NCI-H1048 (cell line): ENCODE measurements at places on chromosomes 1 and 21.

DNA sequence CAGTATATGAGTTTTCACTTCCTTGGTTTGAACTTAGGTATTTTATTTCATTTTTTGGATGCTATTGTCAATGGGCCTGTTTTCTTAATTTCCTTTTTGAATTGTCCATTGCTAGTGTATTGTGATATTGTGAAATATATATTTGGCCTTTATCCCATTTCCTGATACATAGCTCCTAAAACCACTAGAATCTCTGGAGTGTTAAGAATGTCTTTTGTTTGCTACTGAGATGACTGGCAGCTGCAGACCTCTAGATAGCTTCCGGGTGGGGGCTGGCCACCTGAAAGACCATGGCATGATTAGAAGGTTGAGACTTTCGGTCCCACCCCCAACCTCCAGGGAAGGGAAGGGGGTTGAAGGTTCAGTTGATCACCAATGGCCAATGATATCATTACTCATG is 245.4 kb downstream of the KCNJ6 start:
- no peak for DNase-seq

GRCh38 chr21:44299085-44299457 is 782 bp upstream of the PFKL start:
- DNase-seq, result no peak

- DNase-seq, result no peak
Observed at GRCh38 chr1:2506007-2506860, 20.2 kb downstream of the PANK4 start.

GRCh38 chr1:78619446-78619802 is 824 bp upstream of the IFI44L start:
- no peak for DNase-seq

- no peak for DNase-seq
Observed at GRCh38 chr1:43541721-43542401, 11.2 kb downstream of the PTPRF start.

DNA sequence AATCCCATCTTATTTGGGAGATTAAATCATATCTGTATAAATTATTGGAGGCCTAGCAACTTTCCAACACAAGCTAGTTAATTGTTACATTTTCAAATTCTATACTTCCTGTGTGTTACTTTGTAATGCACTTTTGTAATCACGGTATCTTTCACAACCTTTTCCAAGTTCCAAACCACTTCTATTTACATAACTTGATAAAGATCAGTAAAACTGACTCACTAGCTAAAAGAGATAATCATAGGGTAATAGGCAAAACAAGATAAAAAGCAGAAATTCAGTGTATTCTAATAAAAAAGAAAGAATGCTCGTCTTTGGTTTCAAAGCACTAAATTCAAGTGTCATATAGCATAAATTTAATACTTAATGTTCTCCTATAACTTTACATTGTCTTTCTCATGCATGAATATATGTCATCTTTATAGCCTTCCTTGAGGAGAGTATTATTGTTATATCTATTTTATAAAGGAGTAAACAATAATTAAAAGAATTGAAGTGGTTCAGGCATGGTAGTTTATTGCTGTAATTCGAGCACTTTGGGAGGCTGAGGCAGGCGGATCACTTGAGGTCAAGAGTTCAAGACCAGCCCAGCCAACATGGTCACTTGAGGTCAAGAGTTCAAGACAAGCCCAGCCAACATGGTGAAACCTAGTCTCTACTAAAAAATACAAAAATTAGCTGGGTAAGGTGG is 66.4 kb downstream of the RGS13 start:
- no peak for DNase-seq

- no peak for DNase-seq
Observed at GRCh38 chr1:24427545-24427862, 11.9 kb downstream of the NIPAL3 start.

DNA sequence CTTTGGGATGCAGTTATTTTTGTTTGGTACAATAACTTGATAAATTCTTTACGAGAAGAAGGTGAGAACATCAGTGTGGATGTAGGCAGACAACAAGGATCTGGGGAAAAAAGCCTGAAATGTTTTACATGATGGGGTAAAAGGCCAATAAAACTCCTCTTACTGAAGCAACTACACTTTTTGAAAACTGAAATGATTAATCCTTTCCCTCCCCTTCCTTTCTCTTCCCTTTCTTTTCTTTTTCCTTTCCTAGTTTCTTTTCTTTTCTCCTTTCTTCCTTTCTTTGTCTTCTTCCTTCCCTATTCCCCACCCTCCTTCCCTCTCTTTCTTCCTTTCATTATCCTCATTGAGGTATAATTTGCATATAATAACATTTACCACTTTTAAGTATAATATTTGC is 24.6 kb downstream of the F5 start:
- DNase-seq, result no peak

DNA sequence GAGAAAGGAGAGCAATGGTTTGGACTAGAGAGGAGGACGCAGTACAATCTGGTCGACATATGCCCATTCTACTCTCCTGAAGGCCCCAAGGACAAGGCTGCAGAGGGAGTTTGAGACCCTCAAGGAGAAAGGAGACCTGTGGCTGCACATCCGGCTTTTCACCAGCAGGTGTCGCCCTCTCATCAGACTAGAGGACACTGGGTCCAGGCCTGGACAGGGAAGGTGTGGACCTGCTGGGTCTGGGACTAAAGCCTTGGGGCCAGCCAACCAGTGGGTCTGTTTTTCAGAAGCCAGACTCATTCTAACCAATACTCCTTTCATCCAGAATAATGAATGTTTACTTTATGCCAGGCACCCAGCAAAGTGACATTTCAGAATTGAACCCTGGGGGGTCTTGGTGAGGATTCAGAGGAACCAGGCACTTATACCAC is 5.0 kb downstream of the SRARP start:
- DNase-seq, result peak; percentile 60

DNA sequence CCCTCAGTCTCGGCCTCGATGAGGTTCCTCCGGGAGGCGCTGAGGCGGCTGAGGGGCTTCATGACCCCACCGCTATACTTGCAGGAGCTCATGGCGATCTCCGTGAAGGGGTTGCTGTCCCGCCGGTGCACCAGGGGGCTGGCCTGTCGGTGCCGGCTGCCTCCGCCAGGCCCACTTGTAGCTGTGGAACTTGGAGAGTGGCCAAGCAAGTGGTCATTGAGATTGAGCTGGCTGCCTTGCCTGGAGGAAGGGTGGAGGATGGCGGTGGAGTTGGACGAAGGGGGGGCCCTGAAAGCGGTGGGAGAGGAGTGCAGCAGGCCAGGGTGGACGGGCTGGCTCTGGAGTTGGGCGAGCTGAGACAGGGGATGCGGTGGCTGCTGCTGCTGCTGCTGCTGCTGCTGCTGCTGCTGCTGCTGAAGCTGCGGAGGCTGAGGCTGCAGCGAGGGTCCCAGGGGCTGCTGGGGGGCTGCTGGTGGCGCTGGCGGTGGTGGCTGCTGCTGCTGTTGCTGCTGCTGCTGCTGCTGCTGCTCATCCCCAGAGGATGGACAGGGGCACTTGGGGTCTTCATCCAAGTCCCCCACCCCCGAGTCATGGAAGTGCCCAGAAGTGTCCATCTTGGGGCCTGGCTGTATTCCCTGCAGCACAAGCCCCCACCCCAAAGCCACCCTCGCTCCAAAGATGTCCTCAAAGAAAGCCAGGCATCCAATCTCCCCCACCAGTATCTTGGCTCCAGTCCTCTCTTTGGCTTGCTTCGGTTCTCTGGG is 548 bp downstream of the KCNN3 start:
- no peak for DNase-seq

- no peak for DNase-seq
Observed at GRCh38 chr21:17613242-17613676, 558 bp upstream of the BTG3 start.

DNA sequence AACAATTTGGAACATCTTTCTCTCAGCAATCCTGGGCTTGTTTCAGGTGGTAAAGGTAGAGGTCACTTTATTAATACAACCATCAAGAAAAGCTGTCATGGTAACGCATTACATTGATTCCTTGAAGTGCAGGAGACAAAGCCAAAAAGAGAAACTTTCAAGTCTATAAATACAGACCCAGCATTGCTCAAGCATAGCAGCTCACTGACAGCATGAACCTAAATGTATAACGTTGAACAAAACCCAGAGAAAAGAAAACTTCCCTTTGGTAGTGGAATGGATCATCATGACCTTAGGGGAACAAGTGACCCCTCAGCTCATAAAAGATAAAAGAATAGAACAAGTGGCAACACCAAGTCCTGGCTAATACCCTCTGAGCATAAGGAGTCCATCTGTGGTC is 332.2 kb downstream of the NTNG1 start:
- no peak for DNase-seq

GRCh38 chr1:25766721-25767436 is 33.1 kb upstream of the SELENON start:
- DNase-seq, result no peak

GRCh38 chr1:211579440-211580302 is 710 bp upstream of the SLC30A1 start:
- peak; percentile 88 for DNase-seq

GRCh38 chr1:173134029-173134428 is 73.1 kb downstream of the TNFSF4 start:
- no peak for DNase-seq

DNA sequence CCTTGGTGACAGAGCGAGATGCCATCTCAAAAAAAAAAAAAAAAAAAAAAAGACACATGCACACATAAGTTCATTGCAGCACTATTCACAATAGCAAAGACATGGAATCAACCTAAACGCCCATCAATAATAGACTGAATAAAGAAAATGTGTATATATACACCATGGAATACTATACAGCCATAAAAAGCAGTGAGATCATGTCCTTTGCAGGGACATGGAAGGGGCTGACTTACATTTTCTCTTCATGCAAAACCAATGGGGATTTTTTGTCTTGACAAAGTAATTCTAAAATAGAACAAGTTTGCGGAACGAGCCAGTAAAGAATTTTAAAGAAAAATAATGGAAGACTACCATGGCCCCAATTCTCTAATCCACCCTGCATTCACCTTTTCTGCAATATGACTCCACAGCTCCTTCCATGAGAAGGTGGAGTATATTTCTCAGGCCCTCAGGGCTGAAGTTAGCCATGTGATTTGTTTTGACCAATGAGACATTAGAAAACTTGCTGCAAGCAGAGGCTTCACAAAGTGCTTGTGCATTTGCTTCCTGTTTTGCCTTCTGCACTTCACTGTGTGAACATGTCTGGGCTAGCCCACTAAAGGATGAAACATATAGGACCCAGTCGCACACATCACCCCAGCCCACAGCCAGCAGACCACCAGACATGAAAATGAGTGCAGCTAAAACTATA is 78.8 kb upstream of the NR5A2 start:
- no peak for DNase-seq

GRCh38 chr1:201090541-201090940 is 21.7 kb downstream of the CACNA1S start:
- no peak for DNase-seq

DNA sequence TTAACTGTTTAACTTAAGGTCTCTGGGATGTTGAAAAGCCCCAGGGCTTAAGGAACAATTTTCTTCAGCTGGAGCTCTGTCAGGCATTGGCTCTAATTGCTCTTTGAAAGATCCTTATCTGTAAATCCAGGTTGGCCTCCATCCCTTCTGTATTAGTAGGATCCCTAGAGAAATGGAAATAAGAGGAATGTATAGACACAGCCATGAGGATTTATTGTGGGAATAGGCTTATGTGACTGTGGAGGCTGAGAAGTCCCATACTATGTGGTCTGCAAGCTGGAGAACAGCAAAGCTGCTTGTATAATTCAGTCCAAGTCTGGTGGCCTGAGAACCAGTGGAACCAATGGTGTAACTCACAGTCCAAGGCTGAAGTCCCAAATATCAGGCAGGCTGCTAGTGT is 47.6 kb upstream of the VAV3 start:
- DNase-seq, result no peak

- DNase-seq, result no peak
Observed at GRCh38 chr1:6614019-6614928, 743 bp downstream of the PHF13 start.

DNA sequence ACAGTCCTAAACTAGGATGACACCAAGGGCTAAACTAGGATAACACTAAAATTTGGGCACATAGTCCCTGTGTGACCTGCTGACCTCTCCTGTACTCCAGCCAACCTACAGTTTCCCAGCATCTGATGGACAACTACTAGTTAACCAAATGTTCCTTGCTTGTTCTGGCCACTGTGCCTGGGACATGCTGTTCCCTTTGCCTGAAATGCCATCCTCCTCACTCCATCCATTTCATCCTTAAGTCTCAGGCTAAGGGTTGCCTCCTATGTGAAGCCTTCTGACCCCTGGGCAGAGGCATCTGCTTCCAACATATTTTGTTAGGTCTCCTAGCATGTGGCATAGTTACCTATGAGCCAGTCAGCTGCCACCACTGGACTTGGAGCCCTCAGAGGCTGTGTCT is 204.9 kb upstream of the JUN start:
- DNase-seq, result no peak

GRCh38 chr1:93757256-93758036 is 75.8 kb upstream of the BCAR3 start:
- no peak for DNase-seq

DNA sequence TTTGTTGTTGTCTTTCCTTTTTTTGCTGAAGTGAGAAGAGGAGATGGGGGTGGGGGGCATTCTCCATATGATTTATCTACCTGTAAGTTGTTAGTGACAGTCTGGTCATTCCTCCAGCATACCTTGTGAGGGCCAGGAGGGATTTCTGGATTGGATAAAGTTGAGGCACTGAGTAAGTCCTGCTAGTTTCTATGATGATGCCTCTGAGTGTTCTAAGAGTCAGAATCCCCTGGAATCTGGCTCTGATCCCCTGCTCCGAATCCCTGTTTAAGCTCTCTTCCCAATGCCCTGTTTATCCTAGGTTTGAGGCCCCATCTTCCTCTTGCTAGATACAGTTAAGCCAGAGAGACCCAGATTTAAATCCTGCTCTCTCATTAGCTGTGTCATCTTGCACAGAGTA is 83.2 kb upstream of the HOOK1 start:
- no peak for DNase-seq

DNA sequence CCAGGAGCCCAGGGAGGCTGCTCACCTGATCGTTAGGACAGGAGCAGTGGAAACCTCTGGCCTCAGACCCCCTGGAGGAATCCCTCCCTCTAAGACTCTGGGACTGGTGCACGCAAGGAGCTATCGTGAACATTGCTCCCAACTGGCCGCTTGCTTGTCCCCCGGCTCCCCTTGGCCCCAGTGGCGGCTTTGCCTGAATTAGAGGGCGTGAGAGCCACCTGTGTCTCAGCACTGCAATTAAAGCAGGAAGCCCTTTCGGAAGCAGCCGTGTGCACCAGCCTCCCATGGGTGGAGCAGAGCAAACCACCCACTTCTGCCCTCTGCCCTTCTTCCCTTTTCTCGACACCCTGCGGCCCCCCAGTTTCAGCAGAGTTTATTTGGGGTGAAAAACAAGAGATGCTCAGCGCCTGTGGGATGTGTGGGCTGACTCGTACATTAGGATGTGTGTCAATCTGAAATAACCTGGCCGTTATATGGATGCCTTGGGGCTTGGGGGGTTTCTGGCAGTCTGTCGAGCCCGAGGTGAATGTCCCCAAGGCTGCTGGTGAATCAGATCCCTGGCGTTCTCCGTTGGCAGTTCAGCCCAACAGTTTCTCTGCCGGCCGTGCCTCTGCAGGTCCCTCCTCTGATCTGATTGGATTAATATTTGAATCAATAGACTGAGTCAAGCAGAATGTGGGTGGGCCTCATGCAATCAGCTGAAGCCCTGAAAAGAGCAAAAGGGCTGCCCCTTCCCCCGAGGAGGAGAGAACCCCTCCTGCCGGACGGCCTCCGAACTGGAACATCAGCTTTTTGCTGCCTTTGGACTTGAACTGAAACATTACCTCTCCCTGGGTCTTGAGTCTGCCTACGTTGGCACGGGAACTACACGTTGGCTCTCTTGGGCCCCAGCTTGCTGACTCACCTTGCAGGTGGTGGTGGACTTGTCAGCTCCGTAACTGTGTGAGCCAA is 7.3 kb upstream of the UMODL1 start:
- DNase-seq, result no peak

GRCh38 chr1:225228871-225229303 is 199.0 kb downstream of the LBR start:
- DNase-seq, result no peak
